ENCODE measurements at places on chromosomes 11 and 22.

GRCh38 chr11:64580412-64580811 lies 10.6 kb upstream of the SLC22A12 start:
- no peaks in the 10 kb centered on the region for H3K36me3 ChIP-seq
- H3K4me3 ChIP-seq, result no peak overlapping the region
- H3K4me1 ChIP-seq, result no peaks in the 10 kb centered on the region
- H3K27me3 ChIP-seq, result no peaks in the 10 kb centered on the region
- H3K27ac ChIP-seq, result no peak overlapping the region
- no peak for DNase-seq

- H3K4me1 ChIP-seq, result peaks cover 39% of the 10 kb centered on the region
- H3K27me3 ChIP-seq, result no peaks in the 10 kb centered on the region
- H3K27ac ChIP-seq, result peak overlapping the region; percentile 87
- H3K36me3 ChIP-seq, result peaks cover 38% of the 10 kb centered on the region
- no peak for DNase-seq
Observed at GRCh38 chr11:90223248-90223585, 368 bp upstream of the CHORDC1 start.

- H3K27ac ChIP-seq, result peak overlapping the region; percentile 6
- no peaks in the 10 kb centered on the region for H3K36me3 ChIP-seq
- peak; percentile 88 for DNase-seq
- H3K4me3 ChIP-seq, result no peak overlapping the region
Observed at GRCh38 chr11:61899146-61899841, 7.9 kb upstream of the FADS3 start.

GRCh38 chr22:48097723-48098122 lies 1335.3 kb downstream of the TBC1D22A start:
- DNase-seq, result no peak
- H3K36me3 ChIP-seq, result peaks cover 2% of the 10 kb centered on the region
- H3K4me3 ChIP-seq, result no peak overlapping the region
- peaks cover 26% of the 10 kb centered on the region for H3K27me3 ChIP-seq

GRCh38 chr11:117181586-117182550 lies 3.3 kb downstream of the SIDT2 start:
- no peak overlapping the region for H3K27ac ChIP-seq
- no peak for DNase-seq
- H3K27me3 ChIP-seq, result no peaks in the 10 kb centered on the region
- H3K36me3 ChIP-seq, result peaks cover 4% of the 10 kb centered on the region
- peaks cover 25% of the 10 kb centered on the region for H3K4me1 ChIP-seq
- no peak overlapping the region for H3K4me3 ChIP-seq

Data from activated T-helper 2 cell treated with anti-CD3 and anti-CD28 coated beads, Interferon-gamma antibody, Interleukin-2, Interleukin-4, amounts not matched to agents 10 μg/mL and 5 μg/mL and 100 μg/mL, durations not matched to agents 14 hours and 24 hours and 36 hours (primary cell).